Mesothelial cell of epicardium (in vitro differentiated cells): ENCODE measurements at places on chromosomes 7 and 10.

DNA sequence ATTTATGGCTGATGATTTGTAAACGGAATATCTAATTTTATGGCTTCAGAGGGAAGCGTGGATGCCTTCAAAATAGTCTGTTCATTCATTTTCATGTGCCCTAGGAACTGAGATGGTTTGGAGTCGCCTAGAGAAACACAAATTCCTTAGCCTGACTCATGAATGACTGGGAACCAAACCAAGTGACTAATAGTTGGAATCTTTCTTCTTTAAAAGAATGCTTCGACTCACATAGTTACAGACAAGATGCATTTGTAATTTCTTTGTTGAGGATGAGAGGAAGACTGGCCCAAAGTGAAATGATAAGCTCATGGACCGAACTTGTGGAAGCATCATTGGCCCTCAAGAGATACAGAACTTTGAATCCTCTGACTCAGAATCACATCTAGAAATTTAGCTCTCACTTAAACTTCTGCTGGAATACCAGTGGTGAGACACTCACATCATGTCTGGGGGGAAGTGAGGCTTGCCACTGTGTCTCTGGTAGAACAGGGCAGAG, 1107.2 kb downstream of the NRG3 start:
- DNase-seq: no peak

DNA sequence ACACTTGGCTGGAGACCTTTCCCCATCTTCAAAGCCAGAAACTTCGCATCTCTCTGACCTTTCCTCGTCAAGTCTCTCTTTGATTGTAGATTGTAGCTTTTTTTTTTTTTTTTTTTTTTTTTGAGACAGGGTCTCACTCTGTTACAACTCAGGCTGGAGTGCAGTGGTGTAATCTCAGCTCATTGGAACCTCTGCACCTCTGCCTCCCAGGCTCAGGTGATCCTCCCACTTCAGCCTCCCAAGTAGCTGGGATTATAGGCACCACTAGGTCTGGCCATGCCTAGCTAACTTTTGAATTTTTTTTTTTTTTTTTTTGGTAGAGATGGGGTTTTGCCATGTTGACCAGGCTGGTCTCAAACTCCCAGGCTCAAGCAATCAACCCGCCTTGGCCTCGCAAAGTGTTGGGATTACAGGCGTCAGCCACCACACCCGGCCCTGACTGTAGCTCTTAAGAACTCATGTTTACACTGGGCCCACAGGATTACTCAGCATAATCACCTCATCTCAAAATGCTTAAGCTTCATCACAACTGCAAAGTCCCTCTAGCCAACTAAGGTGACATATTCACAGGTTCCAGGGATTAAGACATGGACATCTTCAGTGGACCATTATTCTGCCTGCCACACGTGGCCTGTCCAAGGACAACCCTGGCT, 11.7 kb downstream of the POLL start:
- no peak for DNase-seq

GRCh38 chr7:111532625-111533024, 29.7 kb downstream of the IMMP2L start:
- no peak for DNase-seq

- DNase-seq: peak; percentile 53
Measured at GRCh38 chr7:90403174-90404113, at the start of gene CLDN12. Gene CLDN12 (plus strand): TSS chr7:90403461. CDS start chr7:90412677, 9,216 bp downstream.

DNA sequence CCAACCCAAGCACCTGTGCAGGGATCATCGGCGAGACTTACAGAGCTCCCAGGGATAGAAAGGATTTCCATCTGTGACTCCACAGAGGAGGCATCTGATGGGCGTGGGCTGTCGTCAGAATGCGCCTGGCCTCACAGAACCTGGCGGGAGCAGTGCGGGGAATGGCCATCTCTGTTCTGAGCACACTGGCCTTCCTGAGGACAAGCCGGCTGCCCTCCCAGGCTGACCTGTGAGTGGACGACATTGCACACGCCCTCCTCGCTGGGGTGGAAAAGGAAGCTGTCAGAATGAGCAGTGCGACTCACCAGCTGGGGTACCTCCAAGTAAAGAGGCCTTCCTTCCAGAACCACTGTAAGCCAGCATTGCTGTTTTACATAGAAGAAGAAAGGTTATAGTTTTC, 234.6 kb upstream of the PITRM1 start:
- DNase-seq: no peak

DNA sequence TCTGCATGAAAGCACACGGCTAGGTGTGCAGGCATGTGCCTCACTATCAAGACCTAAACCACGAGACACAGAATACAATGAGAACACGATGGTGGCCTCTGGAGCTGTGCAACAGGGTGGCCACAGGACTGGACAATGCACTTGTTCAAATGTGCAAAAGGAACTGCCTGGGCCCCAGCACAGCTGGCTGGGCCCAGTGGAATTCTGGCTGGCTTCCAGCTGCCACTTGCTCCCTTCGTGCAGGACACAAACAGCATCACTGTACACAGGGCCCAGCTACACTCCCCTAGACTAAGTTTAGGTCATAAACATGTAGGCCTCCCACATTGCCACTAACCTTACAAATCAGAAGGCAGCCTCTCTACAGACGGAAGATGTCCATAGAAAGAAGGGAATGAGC, 23.4 kb downstream of the DOCK4 start:
- no peak for DNase-seq

- no peak for DNase-seq
Measured at GRCh38 chr7:157597562-157597961, 260.8 kb downstream of the DNAJB6 start.

DNA sequence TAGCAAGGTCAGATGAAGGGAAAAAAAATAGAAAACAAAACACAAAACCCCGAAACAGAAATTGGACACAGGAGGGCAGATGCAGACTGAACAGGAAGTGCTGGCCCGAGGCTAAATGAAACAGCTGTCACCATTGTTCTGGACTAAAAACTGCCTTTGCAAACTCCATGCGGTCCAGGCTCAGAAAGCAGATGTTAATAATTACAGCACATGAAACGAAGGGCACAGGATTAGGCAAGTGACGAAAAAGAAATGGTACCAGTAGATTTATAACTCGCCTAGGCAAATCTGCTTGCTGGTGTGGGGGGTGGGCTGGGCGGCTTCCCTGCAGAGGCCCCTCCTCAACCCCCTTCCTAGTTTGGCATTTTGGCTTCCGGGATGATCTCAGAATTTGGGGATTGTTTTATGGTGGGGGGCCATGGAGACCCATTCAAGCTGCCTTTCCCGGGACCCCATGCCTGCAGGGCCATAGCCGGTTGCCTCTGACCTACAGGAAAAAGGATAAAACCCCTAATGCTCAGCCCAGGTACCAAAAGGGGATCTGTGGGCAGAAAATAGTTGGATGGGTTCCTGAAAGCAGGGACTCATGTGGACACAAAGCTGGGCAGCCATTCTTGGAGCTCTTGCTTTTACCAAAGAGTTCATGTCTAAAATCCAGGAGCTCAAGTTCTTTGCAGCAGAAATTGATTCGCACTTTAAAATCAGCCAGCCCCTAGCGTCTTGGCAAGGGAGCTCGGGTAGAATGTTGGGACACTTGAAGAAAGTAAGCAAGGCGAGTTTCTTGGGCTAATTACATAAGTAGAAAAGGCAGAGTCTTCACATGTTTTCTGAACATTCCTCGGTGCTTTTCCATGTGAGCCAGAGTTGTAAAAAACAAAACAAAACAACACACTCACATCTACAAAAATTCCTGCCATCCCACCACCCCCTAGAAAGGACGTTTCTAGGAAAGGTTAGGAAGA, 39.0 kb upstream of the EMX2 start:
- DNase-seq: no peak

DNA sequence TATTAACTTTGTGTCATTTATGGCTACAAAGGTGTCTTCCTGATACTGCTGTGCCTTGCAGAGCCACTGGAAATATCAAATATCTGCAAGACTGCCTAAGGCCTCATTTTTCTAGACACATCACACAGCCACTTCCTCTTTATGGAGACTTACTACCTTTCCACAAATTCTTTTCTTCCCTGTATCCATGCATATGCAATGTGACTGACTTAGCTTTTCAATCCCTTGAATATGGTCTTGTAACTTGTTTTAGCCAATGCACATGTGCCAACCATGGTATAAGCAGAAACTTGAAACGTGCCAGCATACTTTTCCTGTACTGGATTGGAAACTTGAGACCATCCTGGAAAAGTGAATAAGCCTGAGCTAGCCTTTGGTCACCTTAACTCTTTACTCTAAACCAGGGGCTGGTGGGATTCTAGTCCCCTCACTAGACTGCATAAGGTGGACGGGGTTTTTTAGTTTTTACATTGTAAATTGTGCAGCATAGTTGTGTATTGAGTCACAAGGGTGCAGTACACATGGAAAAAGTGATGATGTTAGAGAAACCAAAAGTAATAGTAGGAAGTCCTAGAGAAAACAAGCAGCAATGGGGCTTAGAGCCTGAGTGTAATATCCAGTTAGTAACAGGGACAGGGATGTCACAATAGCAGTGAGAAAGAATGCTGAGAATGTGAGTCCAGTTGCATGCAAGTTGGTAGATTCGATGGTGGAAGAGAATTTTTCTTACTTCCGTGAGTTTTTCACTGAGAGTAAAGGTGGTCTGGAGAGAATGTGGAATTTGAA, 879.5 kb downstream of the SORCS1 start:
- no peak for DNase-seq

GRCh38 chr7:28479507-28479947, 67.2 kb downstream of the CREB5 start:
- no peak for DNase-seq

DNA sequence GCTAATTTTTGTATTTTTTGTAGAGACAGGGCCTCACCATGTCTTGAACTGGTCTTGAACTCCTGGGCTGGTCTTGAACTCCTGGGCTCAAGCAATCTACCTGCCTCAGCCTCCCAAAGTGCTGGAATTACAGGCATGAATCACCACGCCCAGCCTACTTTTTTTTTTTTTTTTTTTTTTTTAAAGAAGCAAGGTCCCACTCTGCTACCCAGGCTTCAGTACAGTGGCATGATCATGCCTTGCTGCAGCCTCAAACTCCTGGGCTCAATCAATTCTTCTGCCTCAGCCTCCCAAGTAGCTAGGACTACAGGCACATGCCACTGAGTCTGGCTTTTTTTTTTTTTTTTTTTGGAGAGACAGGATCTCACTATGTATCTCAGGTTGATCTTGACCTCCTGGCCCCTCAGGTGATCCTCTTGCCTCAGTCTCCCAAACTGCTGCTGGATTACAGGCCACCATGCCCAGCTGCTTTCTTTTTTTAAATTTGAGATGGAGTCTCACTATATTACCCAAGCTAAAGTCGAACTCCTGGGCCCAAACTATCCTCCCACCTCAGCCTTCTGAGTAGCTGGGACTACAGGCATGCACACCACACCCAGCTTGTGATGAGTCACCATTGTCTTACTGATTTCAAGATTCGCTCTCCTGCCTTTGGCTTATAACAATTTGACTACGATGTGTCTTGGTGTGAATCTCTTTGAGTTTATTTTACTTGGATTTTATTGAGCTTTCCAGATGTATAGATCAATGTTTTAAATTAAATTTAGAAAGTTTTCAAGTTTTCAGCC, 9.0 kb downstream of the RPEL1 start:
- no peak for DNase-seq

GRCh38 chr7:137652721-137653120, 194.1 kb downstream of the DGKI start:
- no peak for DNase-seq

DNA sequence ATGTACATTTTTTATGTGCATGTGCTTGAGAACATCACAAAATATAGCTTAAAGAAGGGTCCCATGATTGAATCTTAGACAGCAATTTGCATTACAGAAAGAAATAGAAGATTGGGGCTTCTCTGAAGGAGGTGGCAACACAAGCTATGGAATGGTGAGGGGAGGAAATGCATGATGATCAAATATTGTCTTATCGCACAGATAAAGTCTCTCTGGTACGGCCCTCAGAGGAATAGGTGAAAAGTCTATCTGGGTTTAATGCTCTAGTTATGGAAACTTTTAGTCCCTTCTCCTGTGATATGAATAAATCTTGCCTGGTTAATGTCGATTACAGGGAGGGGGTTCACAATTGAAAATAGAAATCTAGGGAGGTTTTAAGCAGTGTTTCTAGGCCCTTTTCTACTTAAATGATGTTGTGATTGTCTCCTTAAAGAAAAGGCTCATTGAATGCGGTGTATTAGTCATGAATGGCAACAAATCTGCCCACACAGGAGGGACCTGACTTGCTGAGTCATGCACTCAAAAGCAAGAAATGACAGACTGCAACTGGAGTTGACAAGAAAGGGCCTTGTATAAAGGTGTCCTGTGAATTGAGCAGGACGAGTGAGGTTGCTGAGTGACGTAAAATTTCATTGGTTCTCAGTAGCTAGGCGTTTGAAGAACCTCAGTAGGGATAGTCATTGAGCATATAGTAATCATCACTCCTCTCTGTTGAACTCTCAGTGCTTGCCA, 133.4 kb upstream of the CSTF2T start:
- no peak for DNase-seq

- DNase-seq: no peak
Measured at GRCh38 chr10:132328106-132328505, 3.9 kb upstream of the LRRC27 start.

DNA sequence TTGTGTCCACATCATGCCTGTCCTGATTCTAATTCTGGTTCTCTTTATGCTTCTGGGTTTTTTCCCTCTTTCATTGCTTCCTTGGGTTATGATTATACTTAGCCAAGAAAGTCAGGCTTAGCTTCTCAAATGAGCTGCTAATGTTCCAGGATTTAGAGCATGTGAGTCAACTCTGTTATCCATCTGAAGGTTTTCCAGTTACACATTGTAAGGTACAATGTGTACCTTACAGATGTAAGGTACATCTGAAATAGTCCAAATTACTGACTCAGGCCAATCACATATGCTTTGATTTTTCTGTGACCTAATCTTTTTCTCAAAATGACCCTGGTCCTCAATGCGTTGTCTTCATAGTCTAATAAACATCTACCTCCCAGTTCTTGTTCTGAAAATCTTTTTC, 13.3 kb upstream of the MIOS start:
- DNase-seq: no peak

DNA sequence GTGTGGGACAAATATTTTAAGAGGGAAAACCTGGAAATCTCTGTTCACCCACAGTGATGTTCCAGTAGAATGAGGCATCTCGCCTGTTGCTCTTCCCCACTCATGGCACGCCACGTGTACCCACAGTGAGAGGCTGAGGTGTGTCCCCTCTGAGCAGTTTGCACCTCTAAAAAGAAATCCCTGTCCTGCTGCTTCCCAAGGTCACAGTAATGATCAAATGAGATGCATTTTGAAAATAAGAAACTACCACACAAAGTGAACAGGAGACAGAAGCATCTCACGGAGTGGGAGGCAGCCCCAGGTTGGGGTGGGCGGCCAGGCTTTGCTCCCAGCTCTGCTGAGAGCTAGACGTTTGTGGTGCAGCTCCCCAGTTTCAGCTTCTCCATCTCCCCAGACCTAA, 12.4 kb upstream of the ZNF777 start:
- no peak for DNase-seq

DNA sequence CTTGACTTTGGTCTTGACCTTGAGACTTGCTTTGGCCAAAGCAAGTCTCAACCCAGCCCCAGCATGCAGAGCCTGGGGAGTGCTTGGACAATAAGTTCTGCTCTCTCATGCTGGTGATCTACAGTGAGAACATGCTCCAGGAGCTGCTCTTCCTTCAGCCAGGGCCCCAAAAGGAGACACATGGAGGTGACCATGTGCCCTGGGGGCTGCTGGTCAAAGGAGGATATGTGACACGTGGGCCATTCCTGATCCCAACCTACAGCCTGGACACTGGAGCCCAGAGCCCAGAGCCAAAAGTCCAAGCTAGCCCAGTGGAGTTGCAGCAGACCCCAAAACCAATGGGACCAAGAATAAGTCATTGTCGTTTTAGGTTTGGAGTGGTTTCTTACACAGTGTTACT, 78.2 kb upstream of the CHST15 start:
- DNase-seq: peak; percentile 5

GRCh38 chr7:27191833-27192545, 7.0 kb upstream of the HOXA11 start:
- no peak for DNase-seq

GRCh38 chr7:65820287-65820950, 52.5 kb upstream of the VKORC1L1 start:
- DNase-seq: no peak
